Activated CD8-positive, alpha-beta memory T cell treated with anti-CD3 and anti-CD28 coated beads for 4 hours (primary cell): ENCODE measurements at places on chromosomes 7 and 10.

GRCh38 chr7:54981913-54982312, 36.9 kb upstream of the EGFR start:
- DNase-seq, result no peak

GRCh38 chr10:71756311-71757191, 16.8 kb downstream of the VSIR start:
- DNase-seq, result no peak

GRCh38 chr7:3616306-3616705, 315.3 kb downstream of the SDK1 start:
- DNase-seq, result no peak

GRCh38 chr10:123757853-123758252, 91.7 kb downstream of the GPR26 start:
- no peak for DNase-seq

DNA sequence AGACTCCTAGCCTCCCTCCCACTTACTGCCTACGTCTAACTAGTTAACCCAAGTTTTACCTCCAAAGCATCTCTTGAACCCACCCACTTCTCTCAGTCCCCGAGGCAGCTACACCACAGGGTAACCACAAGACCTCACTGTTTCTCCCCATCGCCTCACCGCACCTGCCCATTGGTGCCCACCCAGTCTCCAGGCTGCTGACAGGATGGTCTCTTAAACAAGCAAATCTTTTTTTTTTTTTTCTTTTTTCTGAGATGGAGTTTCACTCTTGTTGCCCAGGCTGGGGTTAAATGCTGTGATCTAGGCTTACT, 47.0 kb downstream of the DENND2A start:
- DNase-seq, result no peak
